ENCODE measurements at places on chromosomes 12 and 14.

- DNase-seq = no peak
Measured at GRCh38 chr14:64812412-64812811, 67.3 kb downstream of the SPTB start.

DNA sequence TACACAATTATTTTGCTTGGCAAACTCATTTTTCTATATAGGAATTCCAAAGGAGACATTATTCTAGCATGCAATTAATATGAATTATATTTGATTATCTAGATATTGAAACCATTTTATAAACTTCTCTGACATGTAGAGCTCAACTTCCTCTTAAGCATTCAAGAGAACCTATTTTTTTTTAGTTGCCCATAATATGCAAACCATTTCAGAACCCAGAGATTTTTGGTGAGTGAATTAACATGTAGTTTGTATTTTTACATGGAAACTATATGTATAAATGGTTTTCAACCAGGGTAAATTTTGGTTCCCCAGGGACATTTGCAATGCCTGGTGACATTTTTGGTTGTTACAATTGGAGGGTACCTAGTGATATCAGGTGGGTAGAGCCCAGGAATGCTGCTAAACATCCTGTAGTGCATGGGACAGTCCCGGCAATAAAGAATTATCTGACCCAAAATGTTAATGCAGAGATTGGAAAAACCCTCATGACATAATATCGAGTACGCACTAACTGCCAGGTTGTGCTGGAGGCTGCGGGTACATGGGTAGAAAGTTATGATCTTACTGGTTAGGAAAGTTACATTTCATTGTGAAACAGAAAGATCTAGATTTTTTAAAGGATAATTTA lies 338.9 kb upstream of the GARIN2 start:
- no peak for DNase-seq

GRCh38 chr14:20487396-20487725 lies 18.0 kb upstream of the RNASE10 start:
- no peak for DNase-seq

- DNase-seq = no peak
Measured at GRCh38 chr14:65107200-65107599, 4.9 kb upstream of the MAX start.

GRCh38 chr12:19970821-19971220 lies 397.5 kb upstream of the PDE3A start:
- no peak for DNase-seq

DNA sequence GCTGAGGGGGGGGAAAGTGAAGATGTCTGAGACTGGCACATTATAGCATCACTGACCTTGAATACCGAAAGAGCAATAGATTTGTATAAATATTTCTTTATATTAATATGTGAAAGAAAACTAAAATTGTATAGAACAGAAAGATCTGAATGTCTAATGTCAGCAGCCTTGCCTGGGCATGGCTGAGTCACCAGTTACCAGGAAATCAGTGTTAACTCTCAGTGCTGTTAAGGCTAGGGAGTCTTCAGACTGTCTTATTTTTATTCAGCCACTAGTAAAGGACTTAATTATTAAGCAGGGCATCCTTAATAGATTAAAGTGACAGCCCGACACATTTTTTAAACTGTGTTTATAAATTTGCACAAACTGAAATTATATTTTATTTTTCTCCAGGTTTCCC lies 122.9 kb upstream of the AEBP2 start:
- no peak for DNase-seq

DNA sequence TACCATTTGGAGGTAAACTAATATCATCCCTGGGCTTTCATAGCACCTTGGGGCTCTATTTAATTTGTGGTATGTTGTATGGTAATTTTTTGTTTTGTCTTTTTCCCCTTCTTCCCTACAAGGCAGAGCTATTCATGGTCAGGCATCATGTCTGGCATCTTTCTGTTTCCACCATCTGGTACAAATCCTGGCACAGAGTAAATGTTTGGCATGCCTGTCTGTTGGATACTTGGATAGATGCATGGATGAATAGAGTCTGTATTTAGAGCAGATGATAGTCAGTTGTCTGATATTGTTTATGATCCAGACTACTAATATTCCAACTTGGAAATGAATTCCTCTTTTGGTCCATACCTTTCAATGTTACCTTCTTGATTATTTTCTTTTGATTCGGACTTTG lies 139.8 kb downstream of the NEDD1 start:
- no peak for DNase-seq

GRCh38 chr12:95687937-95688336 lies 102.6 kb downstream of the NTN4 start:
- no peak for DNase-seq

DNA sequence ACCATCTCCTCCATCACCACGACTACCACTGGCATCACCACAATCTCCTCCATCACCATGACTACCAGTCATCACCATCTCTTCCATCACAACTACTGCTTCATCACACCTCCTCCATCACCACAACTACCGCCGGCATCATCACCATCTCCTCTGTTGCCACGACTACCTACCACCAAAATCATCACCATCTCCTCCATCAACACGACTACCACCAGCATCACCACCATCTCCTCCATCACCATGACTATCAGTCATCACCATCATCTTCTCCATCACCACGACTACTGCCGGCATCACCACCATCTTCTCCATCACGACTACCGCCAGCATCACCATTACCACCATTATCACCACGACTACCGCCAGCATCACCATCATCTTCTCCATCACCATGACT lies 89.5 kb downstream of the RIMBP2 start:
- DNase-seq = no peak

DNA sequence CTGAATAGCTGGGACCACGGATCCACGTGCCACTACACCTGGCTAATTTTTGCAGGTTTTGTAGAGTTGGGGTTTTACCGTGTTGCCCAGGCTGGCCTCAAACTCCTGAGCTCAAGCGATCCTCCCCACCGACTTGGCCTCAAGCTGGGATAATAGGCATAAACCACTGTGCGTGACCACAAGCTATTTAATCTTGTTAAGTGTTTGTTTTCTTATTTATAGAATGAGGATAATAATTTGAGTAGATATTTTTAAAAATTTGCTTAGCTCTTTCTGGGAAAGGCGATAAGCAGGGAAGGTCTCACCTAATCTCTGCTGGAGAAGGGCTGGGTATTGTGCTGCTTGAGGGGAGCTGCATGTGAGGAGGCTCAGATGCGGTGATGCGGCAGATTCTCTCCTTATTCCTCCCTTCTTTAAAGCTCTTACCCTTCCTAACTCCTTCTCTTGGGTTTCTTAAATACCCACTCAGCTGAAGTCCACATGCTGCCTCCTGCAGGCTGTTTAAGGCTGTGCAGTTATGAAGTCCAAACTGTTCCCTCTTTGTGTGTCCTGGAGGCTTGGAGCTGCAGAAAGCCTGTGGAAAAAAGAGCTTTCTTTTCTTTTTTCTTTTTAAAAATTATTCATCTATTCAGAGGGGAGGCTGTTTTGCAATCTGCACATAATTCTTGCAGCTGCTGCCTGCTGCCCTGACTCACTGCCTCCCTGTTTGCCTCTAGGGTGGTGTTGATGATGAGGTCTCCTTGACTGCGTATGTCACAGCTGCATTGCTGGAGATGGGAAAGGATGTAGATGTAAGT lies 37.9 kb downstream of the A2ML1 start:
- DNase-seq = no peak

DNA sequence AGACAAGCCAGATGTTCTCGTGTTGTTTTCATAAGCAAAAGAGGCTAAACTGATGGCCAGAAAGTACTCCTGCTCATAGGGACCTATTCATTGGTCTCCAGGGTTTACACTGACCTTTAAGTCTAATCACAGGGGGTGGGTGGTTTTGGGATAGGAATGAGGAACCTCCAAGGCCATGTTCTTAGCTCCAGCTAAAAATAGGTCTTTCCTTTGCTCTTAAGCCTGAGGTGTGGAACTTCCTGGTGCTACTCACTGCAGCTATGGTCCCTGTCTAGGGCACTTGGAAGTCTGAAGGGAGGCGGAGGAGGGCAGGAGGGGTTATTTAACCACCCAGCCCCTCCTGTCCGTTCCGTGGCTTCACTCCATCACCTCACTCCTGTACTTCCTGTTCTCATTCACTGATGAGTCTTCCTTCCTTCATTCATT lies 18.6 kb downstream of the GPRC5A start:
- no peak for DNase-seq
